Cardiac muscle cell (in vitro differentiated cells and primary cell): ENCODE measurements at places on chromosomes 13 and 19. TPM values are rescaled to one million over a fixed set of nuclear protein-coding genes. Genes with fewer than 3 reads are reported as not detected.
A peak's percentile ranks its signal among the peaks of the same experiment; 100 is the strongest.

DNA sequence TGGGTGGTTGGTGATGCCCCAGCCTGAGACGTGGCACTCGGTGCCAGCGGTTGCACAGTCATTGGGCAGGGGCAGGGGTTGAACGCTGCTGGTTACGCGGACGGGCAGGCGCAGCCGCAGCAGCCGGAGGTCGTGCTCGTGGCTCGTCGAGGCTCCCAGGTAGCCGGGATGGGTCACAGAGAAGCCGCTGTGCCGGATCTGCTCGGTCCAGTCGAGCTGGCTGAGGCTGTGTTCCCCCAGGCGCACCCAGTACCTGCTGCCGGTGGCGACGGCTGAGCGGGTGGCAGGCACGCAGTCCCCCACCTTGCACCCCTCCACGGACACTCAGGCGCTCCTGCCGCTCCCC, 2.9 kb downstream of the KLK12 start:
- H3K27ac ChIP-seq, result no peak overlapping the region
- H3K36me3 ChIP-seq, result no peaks in the 10 kb centered on the region
- H3K27me3 ChIP-seq, result peaks cover 4% of the 10 kb centered on the region
- H3K4me1 ChIP-seq, result no peaks in the 10 kb centered on the region
- H3K4me3 ChIP-seq, result no peak overlapping the region

Gene DACT3
- 115 and 142 TPM in 2 replicates for total RNA-seq

DNA sequence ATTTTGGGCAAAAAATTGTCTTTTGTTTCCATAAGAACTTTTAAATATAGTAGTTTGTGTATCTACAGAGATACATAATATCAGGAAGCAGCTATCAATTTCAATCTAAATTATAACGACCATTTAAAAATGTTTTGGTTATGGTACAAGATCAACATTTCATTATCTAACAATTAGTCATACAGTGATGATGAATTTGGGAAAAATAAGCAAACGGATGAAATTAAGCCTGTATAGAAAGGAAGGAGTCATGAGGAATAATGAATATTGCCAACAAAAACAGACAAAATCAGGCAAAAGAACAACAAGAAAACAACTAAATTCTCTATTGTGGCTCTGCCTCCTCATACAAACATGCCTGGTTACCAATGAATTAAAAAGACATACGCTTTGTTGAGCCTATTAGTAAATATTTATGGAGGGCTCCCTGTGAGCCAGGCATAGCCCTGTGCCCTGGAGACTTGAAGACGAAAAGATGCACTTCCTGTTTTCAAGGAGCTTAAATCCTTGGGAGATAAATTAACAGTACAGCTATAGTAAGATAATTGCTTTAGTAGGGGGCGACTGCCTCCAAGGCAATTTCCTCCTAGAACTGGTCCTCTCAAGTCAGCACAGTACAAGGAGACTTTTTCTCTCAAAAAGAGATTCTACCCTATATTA, 73.0 kb downstream of the NALCN start:
- H3K36me3 ChIP-seq, result no peaks in the 10 kb centered on the region
- DNase-seq, result no peak
- H3K27me3 ChIP-seq, result no peaks in the 10 kb centered on the region
- H3K27ac ChIP-seq, result no peak overlapping the region

- H3K27me3 ChIP-seq, result no peaks in the 10 kb centered on the region
- H3K36me3 ChIP-seq, result no peaks in the 10 kb centered on the region
- H3K4me1 ChIP-seq, result no peaks in the 10 kb centered on the region
- H3K4me3 ChIP-seq, result no peak overlapping the region
Measured at GRCh38 chr19:8557642-8558238, 19.5 kb downstream of the MYO1F start.

- H3K4me3 ChIP-seq, result no peak overlapping the region
- no peak for DNase-seq
- no peaks in the 10 kb centered on the region for H3K4me1 ChIP-seq
- H3K36me3 ChIP-seq, result no peaks in the 10 kb centered on the region
Measured at GRCh38 chr13:111626371-111627305, 306.2 kb downstream of the TEX29 start.

Gene TNFRSF19
- 139 and 141 TPM in 2 replicates for total RNA-seq

Gene CALM3
- 414 and 867 TPM in 2 replicates for total RNA-seq

Gene FUT6
- 0.42 TPM in 1 of 2 replicates, not detected in the other for total RNA-seq

- peak overlapping the region; percentile 7 for H3K27ac ChIP-seq
- H3K4me3 ChIP-seq, result no peak overlapping the region
- H3K36me3 ChIP-seq, result no peaks in the 10 kb centered on the region
- H3K27me3 ChIP-seq, result no peaks in the 10 kb centered on the region
- DNase-seq, result peak; percentile 56
- peaks cover 6% of the 10 kb centered on the region for H3K4me1 ChIP-seq
Measured at GRCh38 chr19:447816-448560, 12.8 kb downstream of the SHC2 start.

Gene CFAP97D2
- not detected in 2 replicates for total RNA-seq

Gene POU4F1
- total RNA-seq, result 0.42 TPM in 1 of 2 replicates, not detected in the other

DNA sequence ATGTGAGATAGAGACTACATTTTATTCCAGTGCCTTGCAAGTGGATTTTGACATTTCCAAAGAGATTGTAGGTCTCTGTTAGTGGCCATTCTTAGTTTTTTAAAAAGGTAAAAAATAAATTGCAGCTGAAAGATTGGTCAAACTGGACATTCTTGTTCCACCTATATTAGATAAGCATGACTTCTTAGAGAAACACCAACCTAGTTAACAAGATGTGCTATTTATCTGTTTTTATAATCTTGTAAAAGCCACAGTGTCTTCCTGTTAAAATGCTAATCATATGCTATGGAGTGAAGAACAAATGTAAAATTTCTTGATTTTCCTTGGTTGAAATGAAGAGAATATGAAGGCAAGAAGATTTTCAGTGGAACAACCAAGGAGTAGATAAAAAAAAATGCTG, 33.4 kb upstream of the GPR183 start:
- no peak overlapping the region for H3K4me3 ChIP-seq
- no peak overlapping the region for H3K27ac ChIP-seq

- H3K36me3 ChIP-seq, result no peaks in the 10 kb centered on the region
- H3K27me3 ChIP-seq, result no peaks in the 10 kb centered on the region
- peak; percentile 29 for DNase-seq
- H3K27ac ChIP-seq, result no peak overlapping the region
Measured at GRCh38 chr13:38530492-38530891, 156.4 kb upstream of the FREM2 start.

Gene SIRT2
- 33.4 and 42.2 TPM in 2 replicates for total RNA-seq

Gene FFAR2
- not detected in 2 replicates for total RNA-seq

DNA sequence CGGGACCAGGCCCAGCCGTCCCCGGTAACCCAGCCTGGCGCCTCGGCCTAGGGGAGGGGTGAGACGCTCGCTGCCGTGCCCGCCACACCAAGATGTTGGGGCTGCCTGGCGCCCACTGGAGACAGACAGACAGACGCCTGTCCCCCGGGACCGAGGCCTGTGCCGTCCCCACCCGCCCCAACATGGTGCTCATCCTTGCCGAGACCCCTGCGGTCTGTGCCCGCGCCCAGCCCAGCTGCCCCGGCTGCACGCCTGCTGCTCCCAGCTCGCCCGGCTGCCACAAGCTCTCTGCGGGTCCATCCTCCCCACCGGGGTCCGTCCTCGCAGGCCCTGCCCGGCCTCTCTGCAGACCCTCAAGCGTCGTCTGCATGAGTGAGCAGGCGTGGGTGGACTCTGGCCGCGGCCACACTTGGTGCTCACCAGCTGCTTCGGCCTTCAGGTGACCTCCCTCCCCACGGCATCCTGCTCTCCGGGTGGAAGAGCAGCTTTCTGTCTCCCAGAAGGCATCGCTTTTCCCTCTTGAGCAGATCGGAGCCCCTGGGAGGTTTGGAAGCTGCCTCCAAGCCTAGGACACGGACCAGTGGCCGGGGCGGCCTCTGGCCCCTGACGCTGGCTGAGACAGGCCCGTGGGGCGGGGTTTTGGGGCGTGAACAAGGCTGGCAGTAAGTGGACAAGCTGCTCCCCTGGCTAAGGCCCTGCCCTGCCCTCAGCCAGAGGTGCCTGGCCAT, 6.7 kb upstream of the TMPRSS9 start:
- DNase-seq, result no peak
- no peaks in the 10 kb centered on the region for H3K27me3 ChIP-seq
- no peaks in the 10 kb centered on the region for H3K36me3 ChIP-seq
- H3K27ac ChIP-seq, result no peak overlapping the region
- H3K4me1 ChIP-seq, result no peaks in the 10 kb centered on the region
- H3K4me3 ChIP-seq, result no peak overlapping the region

DNA sequence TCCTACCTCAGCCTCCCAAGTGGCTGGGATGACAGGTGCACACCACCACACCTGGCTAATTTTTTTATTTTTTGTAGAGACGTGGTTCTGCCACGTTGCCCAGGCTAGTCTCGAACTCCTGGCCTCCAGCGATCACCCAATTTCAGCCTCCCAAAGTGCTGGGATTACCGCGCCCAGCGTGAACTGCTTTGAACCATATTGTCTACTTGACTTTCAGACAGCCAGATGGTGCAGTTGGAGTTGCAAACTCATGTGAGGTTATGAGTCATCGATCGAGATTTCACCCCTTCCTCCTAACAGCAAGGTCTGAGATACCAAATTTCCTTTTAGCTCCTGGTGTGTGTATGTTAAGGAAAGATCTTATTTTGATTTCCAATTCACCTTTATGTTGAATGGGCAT, 2.7 kb downstream of the SLC27A1 start:
- DNase-seq, result no peak
- no peak overlapping the region for H3K27ac ChIP-seq
- H3K27me3 ChIP-seq, result no peaks in the 10 kb centered on the region
- peaks cover 14% of the 10 kb centered on the region for H3K4me1 ChIP-seq
- no peaks in the 10 kb centered on the region for H3K36me3 ChIP-seq
